ENCODE measurements at places on chromosomes 16 and 17.

- DNase-seq: no peak
Measured at GRCh38 chr17:14197586-14197985, 39.1 kb downstream of the CDRT15 start.

DNA sequence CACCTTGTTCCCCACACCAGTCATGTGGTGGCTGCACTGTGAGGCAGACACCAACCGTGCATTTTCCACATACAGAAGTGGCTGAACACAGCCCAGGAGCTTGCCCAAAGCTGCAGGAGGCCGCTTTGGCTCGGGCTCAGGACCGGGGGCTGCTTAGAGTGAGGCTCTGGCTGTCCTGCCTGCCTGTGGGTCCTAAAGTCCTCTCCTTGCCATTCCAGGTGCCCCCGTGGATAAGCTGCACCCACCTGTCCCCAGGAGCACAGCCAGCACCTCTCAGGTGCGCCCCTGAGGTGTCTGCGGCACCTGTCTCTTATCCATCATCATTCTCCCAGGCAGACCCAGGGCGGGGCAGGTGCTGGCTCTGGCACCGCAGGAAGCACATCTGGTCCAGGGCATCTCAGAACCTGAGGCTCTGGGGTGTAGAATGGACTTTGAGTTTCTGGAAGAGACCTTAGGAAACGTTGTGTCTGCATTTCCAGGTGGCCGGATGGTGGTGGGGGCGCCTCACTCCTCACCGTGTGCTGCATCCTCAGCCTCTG lies 180.5 kb upstream of the ZNF469 start:
- DNase-seq: no peak

DNA sequence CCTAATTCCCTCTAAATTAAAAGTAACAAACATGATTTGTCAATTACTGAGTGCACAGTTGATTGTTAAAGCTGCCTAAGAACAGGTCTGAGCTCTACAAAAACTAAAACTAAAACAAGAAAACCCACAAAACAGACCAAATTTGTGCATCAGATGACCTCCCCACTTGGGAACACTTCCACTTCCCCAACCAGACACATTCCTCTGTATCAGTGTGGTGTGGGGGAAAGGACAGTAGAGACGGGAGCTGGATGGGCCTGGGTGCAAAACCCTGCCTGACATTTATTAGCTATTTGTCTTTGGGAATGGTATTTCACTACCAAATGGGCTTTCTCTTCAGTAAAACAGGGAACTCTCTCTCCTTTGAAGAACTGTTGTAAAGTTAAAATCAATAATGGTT lies 29.8 kb downstream of the STAT3 start:
- no peak for DNase-seq

GRCh38 chr17:78368854-78369495 lies 9.1 kb upstream of the SOCS3 start:
- no peak for DNase-seq

- DNase-seq: no peak
Measured at GRCh38 chr17:28613931-28614381, at the start of gene RSKR. TSS of gene RSKR (minus strand) at chr17:28614185. CDS start at chr17:28614161, 24 bp downstream.

- peak; percentile 14 for DNase-seq
Measured at GRCh38 chr16:19086322-19087199, 19.1 kb downstream of the COQ7 start.

DNA sequence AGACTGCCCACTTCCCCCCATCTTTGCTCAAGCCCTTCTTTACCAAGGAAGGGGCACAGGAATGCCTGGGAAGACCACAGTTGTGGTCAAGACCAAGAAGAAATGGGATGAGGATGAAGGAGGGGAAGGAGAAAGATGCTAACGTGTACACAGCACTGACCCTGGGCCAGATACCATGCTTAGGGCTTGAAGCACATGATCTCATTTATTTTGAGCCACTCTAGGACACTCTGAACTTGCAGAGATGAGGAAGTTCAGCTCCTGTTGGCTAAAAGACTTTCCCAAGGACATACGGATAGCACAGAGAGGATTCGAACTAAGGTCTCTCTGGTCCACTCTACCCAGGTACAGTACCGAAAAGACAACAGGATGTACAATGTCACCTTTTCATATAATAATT lies 42.6 kb downstream of the PIK3R5 start:
- no peak for DNase-seq

DNA sequence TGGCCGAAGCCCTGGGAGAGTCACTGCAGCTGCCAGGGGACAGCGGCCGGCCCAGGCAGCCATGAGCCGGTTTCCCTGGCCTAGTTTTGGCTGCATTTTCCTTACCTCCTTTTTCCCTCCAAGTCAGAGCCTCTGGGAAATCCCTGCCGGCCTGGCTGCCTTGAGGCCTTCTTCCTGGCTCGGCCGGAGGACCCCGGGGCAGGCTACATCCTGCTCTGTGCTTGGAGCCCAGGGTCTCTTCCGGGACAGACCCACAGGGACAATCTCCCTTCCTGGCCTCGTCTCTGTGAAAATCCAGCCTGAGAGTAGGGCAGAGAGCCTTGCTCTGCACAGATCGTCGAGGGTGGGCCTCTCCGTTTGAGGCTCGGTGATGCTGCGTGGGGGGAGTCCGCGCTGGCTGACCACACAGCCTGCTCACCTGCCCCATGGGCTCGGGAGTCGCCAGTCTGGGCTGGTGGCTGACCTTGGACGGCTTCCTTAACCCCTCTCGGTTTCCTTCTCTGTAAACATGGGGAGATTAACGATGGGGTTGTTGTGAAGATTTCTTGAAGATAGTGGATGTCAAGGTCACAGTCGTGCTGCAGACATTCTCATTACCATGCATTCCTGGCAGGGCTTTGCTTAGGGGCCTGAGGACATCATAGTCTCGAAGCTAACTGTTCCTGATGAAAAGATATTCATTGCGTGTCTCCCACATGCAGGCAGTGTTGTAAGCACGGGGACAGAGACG lies 34.8 kb upstream of the CIBAR2 start:
- no peak for DNase-seq

GRCh38 chr17:51491416-51491815 lies 231.1 kb downstream of the UTP18 start:
- DNase-seq: no peak

DNA sequence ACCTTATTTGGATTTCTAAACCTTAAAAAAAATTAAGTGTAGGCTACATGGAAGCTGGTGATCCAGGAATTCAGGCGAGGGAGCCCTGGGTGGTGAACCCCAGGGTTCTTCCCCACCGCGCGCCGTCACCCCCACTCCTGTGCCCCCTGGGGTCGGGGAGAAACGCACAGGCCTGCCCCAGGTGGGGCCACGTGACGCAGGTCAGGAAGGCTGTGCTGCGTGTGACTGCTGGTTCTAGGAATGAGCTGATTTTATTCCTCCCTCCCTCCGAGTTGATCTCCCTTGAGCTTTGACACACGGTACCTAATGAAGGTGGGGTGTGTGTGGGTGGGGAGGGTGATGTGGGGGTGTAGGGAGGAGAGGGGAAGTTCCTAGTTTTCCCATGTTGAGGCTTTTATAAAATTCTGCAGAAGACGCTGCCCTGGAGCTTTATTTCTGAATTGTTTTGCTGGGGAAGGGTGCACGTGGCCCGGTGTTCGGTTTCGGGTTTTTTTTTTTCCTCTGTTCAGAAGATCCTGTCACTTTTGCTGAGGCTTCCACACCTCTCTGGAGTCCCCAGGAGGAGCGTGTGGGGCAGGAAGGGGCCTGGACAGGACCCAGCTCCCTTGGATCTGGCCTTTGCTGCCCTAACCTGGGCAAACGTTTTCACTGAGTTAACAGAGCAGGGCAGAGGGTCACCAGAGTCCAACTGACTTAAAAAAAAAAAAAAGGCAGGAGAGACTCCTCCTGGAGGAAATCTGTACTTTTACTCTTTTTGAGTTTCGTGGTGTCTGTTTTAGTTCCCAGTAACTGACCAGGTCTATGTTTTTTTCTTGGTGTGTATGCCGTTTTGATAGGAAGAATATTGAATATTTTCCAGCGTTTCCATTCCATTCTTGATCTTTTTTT lies 55.8 kb upstream of the GSE1 start:
- peak; percentile 14 for DNase-seq

GRCh38 chr16:85398050-85398451 lies 215.1 kb upstream of the GSE1 start:
- no peak for DNase-seq

DNA sequence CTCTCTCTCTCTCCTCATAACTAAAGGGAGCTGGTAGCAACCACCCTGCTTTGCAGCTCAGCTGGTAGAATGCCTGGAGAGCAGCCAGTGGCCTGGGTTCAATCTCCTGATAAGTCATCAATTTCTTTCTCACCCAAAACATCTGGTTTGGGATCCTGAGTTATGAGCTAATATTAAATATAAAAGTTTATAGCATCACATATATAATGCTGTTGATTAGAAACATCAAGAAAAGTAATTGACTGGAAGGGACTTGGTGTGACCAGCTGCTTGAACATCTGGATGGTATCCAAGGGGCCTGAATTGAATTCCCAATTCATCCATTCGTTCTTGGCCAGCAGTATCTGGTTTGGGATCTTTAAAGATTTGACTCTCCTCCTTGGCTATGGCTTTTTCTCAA lies 12.2 kb upstream of the ELAC2 start:
- DNase-seq: no peak

DNA sequence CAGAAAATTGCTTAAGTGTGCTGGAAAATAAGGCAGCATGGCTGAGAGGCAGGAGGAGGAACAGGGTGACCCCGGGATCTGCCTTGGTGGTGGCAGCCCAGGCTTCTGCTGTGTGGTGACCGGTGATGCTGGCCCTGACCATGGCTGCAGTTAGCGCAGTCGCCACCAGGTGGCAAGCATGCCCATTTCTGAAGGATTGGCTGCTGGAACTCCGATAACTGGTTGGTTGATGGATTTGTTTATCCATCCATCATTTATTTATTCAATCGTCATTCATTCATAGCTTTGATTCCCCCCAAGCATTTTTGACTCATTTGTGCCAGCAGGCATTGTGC lies 29.1 kb upstream of the ITGA3 start:
- peak; percentile 31 for DNase-seq

DNA sequence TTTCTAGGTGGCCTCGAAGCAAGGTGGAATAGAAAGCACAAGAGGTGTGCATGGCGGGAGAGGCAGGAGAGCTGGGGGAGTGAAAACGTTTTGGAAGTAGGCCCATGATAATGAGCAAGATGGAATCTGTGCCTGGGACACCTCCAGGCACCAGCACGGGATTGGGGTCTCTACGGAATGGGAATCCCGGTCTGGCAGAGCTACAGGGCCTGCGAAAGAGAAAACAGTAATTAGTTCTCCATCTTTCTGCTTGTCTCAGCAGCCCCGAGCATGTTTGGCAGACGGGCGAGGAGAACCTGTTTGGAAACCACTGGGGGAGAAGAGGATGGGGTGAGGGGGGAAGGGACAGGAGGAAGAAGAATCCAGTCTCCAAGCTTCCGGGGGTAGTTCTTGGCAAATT lies 258.7 kb downstream of the SOX9 start:
- DNase-seq: no peak

DNA sequence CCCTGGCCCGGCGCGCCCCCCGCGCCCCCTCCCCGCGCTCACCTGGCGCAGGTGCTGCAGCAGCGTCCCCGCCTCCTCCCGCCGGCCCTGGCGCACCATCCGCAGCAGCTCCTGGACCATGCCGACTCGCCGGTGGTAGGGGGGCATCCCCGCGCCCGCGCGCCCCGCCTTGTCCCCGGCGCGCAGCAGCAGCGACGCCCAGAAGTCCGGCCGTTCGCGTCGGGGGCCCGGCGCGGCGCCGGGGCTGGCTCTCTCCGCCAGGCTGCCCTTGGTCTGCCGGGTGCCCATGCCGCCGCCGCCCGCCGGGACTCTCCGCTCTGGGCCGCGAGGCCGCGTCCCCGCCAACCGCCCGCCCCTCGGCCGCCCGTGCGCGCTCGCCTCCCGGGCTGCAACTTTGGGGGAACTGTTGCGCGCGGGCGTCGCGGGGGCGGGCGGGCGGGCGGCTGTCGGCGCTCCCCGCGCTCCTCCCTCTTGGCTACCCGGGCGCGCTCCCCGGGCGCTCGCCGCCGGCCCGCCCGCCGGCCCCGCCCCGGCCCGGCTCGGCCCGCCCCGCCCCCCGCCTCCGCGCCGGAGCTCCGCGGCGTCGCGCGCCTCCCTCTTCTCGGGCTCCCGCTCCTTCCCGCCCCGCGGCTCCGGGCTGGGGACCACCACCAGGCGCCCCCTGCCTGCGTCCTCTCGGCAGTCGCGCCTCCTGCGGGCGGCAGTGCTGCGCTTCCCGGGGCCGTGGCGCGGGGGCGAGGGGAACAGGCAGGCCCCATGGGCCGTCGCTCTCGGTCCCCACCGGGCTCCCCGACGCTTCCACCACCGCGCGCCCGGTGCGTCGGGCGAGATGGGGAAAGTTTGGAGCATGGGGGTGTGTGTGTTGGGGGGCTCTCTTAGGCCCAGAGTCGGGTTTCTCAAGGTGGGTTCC lies at the start of gene LRRC75A:
Gene LRRC75A (minus strand): TSS at position 491 of the 910 bp plus-strand sequence. CDS start 203 bp downstream, at position 288.
- DNase-seq: no peak

DNA sequence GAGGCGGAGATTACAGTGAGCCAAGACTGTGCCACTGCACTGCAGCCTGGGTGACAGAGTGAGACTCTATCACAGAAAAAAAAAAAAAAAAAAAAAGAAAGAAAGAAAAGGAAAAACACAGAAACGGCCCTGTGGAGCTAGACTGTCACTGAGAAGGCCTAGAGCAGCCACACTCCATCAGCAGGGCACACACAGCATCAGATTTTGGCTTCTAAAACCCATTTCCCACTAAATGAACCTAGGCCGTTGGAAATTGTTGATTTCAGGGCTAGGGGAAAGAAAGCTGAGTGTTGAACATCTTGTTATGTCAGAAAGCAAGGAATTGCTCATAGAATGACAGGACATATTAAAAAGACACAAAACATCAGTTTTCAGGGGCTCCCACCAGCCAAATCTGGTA lies 48.9 kb downstream of the ZCCHC14 start:
- DNase-seq: no peak

DNA sequence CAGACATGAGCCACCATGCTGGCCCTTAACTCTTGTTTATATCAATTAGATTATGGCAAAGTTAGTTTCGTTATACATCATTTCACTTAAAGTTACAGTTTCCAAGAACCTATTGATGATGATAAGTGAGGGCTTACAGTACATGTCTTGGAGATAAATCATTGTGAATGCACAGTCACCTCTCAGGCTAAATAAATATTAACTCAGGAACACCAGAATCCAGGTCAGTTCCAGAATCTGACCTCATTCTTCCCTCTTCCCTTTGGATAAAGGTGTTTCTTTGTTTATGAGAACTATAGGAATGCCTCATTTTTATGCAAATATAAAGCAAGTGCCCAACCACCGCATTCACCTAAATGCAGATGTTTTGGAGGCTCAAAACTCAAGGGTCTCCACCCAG lies 48.4 kb upstream of the CRYM start:
- DNase-seq: no peak

GRCh38 chr16:85443531-85443930 lies 169.6 kb upstream of the GSE1 start:
- DNase-seq: no peak

DNA sequence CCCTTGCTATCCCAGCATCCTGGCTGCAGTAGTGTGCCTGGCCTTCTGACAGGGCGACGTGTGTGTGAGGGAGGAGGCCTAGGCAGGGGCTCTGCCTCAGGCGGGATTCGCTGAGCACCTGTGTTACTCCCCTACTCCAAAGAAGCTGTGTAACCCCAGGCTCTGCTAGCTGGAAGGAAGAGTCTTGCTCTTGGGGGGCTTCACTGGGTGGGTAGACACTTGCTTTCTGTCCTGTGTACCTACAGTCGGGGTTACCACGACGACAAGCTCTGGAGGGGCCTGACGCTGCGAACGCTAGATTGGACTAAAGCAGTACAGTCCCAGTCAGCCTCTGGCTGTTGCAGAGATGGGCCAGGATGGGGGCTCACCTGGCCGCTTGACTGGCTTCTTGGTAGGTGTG lies 9.5 kb downstream of the EXOC7 start:
- no peak for DNase-seq
